Fibroblast of gingiva (primary cell): ENCODE measurements at places on chromosomes 6 and 20.

- peak; percentile 22 for DNase-seq
Observed at GRCh38 chr6:113893866-113894265, 36.7 kb downstream of the MARCKS start.

DNA sequence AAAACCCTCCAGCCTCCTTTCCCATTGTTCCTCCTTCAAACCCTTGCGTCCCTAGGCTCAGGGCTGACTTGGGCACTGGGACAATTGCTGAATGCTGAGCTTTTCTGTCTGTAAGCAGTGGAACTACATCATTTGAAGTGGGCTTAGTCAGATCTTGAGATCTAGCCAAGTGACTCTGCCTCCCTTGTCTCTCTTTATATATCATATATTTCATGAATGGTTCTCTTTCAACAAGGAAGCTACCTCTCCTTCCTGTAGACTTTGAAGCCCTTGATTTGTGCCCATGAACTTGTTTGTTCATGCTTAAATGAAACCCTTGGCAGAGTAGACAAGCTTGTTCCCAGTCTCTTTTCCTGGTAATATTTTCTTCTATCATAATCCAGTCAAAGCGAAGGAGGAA, 60.0 kb upstream of the KIF13A start:
- DNase-seq: no peak

- DNase-seq: peak; percentile 20
Observed at GRCh38 chr6:11120271-11121005, 8.9 kb upstream of the ERVFRD-1 start.

- DNase-seq: no peak
Observed at GRCh38 chr20:42082611-42083010, 464.4 kb upstream of the CHD6 start.

DNA sequence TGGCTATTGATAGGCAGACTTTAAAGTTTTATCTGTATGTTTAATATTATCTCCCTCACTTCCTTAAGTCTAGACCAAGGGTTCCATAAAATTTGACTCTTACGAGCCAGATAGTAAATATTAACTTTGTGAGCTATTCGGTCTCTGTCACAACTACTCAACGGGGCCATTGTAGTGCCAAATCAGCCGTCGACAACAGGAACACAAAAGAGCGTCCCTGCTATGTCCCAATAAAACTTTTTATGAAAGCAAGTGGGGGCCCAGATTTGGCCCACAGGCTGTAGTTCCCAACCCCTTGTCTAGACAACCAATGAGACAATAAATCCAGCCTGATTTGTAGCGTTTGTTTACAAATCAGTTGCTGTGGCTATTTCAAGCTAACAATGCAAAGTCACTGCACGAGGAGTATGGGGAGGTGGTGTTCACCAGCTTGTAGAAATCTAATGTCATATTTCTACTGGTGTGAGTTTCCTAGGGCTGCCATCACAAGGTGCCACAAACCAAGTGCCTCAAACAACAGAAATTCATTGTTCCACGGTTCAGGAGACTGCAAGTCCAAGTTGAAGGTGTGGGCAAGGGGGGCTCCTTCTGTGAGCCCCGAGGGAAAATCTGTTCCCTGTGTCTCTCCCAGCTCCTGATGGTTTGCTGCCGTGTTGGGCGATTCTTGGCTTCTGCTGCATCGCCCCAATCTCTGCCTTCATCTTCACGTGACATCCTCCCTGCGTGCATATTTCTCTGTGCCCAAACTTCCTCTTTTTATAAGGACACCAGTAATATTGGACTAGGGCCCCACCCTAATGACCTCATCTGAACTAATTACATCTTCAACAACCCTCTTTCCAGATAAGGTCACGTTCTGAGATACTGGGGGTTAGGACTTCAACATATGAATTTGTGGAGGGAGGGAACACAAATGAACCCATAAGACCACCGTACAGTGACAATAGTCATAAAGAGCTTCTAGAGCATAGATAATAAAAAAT, 356.0 kb upstream of the JARID2 start:
- no peak for DNase-seq

GRCh38 chr6:39755231-39755630, 30.0 kb upstream of the KIF6 start:
- no peak for DNase-seq

DNA sequence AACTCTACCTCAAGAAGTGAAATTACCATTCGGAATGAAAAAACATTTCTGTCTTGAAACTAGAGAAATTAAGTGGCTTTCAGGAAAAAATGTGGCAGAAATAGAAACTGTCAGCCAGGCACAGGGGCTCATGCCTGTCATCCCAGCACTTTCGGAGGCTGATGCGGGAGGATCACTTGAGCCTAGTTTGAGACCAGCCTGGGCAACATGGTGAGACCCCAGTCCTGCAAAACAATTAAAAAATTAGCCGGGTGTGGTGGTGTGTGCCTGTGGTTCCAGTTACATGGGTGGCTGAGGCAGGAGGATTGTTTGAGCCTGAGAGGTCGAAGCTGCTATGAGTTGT, 7.1 kb upstream of the TMEM181 start:
- no peak for DNase-seq

- DNase-seq: no peak
Observed at GRCh38 chr6:19434065-19434464, 403.1 kb upstream of the ID4 start.

DNA sequence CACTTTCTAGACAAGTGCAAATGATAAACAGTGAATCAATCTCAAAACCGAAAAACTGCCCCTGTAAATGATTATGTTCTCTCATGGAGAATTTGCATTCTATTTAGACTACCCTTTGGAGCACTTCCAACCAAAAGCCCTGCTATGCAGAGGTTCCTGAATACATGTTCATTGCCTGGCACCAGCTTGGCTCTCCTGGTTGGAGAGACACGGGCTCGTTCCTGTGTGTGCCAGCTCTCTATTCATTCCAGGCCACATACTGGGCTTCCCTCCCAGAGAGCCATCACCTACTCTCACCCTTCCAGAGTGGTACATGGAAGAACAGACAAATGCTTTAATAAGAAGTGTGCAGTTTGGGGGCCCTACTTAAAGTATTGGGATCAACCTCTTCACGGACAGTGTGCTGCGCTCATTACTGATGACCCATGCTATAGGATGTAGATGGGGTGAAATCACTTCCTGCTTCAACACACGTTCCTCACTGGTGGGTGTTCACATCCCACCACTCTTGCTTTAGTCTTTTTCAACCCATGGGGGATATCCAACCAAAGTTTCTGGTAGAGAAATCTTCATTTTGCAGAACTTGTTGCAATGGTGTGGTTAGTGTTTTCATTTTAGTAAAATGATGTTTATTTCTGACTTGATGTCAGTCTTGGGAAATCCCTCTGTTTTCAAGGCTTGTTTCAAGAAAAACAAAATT, 38.5 kb upstream of the NAA20 start:
- peak; percentile 14 for DNase-seq

- no peak for DNase-seq
Observed at GRCh38 chr20:62727584-62728027, 19.0 kb downstream of the NTSR1 start.

GRCh38 chr6:170063851-170064602, 226.9 kb downstream of the DLL1 start:
- DNase-seq: no peak

GRCh38 chr6:9492790-9493189, 922.1 kb downstream of the TFAP2A start:
- DNase-seq: no peak

DNA sequence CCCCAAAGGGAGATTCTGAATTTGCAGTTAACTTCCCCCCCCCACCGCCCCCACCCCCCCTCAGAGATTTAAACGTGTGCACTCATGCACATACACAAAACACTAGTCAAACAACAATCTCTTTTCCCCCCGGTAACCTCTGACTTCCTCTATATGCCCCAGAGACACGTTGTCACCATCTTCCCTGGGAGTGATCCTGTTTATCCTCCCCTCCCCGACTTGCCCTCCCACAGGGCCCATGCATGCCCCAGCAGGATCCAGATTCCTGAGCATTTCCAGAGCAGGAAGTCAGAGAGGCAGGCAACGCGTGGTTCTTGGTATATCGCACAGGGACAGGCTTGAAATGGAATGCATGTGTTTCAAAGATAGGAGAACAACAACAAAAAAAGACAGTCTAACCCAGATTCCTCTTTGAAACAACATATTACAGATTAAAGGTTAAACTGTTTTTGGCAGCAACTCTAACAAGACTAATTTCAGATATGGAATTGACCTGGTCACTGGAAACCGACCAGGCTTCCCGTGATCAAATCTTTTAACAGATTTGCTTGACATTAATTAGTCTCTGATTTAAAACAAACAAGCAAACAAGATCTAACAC, 1.3 kb downstream of the BLCAP start:
- peak; percentile 58 for DNase-seq

GRCh38 chr6:133495205-133495903, 254.2 kb downstream of the EYA4 start:
- DNase-seq: no peak

DNA sequence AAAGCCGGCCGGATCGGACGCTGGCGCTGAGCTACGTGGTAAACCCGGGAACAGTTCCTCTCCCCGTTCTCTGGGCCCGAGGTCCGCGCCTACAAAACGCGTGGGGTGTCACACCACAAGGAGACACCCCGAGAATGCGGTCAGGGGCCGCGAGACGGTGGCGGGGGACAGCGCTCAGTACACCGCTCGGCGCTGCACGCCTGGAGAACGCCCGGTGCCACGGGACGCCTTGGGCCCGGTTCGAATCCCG, 670 bp downstream of the NCOA5 start:
- no peak for DNase-seq

GRCh38 chr6:100246206-100246605, 218.5 kb downstream of the SIM1 start:
- no peak for DNase-seq

- DNase-seq: no peak
Observed at GRCh38 chr20:46113113-46113470, 5.0 kb upstream of the CD40 start.

- DNase-seq: no peak
Observed at GRCh38 chr6:27908017-27908416, 4.2 kb downstream of the OR2B2 start.

DNA sequence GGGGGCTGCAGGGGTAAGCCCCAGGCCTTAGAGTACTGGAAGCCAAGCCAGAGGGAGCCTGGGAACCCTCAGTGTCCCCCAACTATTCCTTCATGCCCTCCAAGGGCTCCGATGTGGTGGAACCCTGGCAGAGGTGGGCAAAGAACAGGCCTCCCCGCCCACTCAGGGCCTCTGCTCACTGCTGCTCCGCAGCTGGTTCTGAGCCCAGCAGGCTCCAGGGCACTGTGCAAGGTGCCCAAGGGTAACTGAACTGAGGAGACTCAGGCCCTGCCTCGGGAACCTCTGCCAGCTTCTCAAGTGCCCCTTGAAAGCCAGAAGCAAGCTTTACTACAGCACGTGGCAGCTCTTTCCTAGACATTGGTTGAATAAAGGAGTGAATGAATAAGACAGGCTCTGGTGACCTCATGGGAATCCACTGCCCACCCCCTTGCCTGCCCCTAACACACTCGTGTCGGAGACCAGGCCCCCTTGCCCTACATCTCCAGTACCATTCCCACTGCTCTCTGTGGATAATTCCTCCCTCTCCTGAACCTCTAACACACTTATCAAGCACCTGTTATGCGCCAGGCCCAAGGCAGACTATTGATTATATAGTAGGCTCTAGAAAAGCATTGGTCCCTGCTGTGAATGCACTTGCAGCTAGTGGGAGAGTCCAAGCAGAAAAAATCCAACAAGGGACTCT, 55.0 kb downstream of the TOX2 start:
- DNase-seq: no peak

DNA sequence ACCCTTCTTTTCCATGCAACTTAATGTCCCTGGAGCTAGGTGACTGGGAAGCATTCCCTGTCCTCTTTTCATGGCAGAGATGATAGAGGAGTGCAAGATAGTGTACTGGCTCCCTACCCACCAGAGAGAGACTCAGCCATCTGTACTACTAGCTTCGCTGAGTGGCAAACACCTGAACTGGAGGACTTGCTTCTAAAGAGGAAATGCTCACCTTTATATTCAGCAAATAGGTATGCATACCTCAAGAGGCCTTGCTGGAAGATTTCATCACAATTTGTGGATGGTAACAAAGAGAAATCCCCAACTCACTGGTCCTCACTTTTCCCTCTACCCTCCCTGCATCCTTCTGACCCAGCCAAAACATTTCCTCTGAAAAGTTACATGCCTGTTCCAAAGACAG, 124.1 kb downstream of the FOXA2 start:
- no peak for DNase-seq

- peak; percentile 14 for DNase-seq
Observed at GRCh38 chr6:56570413-56571359, 72.0 kb downstream of the DST start.

DNA sequence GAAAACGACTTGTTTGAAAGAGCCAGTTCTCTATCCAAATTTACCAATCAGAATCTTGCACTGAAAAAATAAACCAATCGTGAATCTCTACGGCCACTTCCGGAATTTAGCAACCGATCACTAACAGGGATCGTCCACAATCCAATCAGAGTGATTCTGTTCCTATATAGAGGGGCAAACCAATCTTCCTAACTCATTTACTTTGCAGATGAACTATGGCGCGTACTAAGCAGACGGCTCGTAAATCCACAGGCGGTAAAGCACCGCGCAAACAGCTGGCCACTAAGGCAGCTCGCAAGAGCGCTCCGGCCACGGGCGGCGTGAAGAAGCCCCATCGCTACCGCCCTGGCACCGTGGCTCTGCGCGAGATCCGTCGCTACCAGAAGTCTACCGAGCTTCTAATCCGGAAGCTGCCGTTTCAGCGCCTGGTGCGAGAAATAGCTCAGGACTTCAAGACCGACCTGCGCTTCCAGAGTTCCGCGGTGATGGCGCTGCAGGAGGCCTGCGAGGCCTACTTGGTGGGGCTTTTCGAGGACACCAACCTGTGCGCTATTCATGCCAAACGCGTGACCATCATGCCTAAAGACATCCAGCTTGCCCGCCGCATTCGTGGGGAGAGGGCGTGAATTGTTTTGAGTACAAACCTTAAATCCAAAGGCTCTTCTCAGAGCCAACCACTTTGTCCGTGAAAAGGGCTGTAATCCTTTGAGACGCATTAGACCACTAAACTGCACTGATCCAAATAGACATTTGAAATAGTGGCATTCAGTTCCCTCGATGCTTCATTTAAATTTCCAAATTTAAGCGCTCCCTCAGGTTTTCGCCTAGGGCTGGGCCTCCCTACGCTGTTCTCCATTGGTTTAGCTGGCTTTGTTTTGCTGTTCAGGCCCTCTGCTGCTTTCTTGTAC, 138.0 kb downstream of the HFE start:
- DNase-seq: peak; percentile 86

- DNase-seq: no peak
Observed at GRCh38 chr6:47157653-47158219, 115.6 kb upstream of the ADGRF1 start.

- DNase-seq: no peak
Observed at GRCh38 chr6:138498629-138499302, 528 bp downstream of the NHSL1 start.

DNA sequence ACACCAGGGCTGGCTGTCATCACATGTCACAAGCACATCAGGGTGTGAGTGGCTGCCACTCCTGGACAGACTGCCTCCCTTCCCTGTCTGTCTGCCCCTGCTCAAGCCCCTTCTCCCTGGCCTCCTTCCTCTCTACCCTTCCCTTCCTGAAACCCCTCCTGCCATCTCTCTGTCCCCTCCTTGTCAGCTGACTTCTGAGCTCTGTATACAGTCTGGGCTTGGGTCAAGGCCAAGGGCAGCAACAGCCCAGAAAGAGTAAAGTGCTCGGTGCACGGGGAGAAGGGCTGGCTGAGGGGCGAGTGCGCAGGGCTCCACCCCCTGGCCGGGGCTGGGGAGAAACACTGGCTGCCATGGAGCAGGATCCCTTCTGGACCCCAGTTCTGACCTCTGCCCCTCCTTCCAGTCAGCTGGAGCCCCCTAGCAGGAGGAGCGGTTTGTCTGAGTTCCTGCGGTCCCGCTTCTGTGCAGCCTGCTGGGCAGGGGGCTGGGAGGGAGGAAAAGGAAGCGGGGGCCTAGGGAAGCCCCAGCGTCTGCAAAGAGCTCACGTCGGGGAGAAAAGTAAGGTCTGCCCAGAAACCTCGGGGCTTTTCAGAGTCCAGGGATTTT, 2.0 kb downstream of the LKAAEAR1 start:
- no peak for DNase-seq
